Lower lobe of right lung (tissue), 2 donors: ENCODE measurements at places on chromosomes 12 and 14. TPM values are rescaled to one million over a fixed set of nuclear protein-coding genes. Genes with fewer than 3 reads are reported as not detected.

The PRB2 gene
- not detected for total RNA-seq

The SLC25A21 gene
- 0.38 TPM for total RNA-seq

The C12orf42 gene
- total RNA-seq, result not detected

The ACOT4 gene
- total RNA-seq, result 5.0 TPM

The CISTR gene
- not detected for total RNA-seq
